ENCODE measurements at places on chromosomes 6 and 20. TPM values are rescaled to one million over a fixed set of nuclear protein-coding genes. Genes with fewer than 3 reads are reported as not detected.

The CYB5R4 gene
- polyA plus RNA-seq, result 35.6 TPM

DNA sequence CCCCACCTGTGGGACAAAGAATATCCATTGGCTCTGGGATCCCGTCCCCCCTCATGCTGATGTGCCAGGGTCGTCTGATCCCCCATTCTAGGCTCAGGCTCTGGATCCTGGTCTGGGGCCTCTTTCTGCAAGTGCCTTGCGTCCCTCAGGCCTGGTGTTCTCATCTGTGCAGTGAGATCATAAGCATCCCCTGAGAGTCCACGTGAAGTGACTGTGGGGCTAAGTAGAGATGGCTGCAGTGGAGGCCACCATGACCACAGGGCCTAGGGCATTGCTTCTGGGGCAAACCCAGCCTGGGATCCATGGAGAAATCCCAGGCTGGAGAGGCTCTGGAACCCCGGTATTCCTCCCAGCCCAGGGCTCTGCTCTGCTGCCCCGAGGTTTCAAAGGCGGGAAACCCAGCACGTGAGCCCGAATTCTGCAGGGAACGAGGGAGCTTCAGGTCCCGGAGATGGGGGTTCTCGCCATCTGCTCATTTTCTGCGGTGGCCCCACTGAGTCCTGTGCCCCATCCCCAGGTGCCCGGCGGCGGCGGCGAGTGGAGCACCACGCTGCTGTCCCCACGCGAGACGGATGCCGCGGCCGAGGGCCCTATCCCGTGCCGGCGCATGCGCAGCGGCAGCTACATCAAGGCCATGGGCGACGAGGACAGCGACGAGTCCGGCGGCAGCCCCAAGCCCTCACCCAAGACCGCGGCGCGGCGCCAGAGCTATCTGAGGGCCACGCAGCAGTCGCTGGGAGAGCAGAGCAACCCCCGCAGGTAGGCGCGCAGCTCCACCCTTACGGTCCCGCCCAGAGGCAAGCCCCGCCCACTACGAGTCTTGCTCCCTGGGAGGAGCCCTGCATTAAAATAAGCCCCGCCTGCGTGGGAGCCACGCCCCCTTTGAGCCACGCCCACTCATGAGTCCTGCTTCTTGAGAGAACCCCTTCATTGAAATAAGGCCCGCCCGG, 105.5 kb upstream of the MYL9 start:
- DNase-seq, result peak; percentile 82

- no peak for DNase-seq
Observed at GRCh38 chr6:125844989-125845388, 54.2 kb downstream of the NCOA7 start.

The GGT7 gene
- 12.4 TPM for polyA plus RNA-seq

DNA sequence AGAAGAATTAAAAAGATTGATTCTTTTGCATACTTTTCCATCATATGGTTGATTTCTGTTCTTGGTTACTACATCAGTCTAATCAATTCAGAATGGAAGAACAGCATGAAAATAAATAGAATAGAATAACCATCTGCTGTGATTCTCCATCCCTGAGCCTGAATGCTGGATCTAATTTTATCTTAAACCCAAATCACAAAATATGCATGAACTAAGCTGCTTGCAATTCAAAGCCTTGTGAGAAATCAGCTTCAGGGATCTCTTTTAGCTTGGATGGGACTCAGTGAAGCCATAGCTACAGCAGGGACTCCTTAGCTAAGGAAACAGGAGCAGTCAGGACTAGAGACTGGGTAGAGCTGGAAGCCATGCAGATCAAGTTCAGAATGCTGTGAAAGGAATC, 74.1 kb downstream of the TPBG start:
- no peak for DNase-seq

The PDE7B gene
- polyA plus RNA-seq, result 1.1 TPM

- no peak for DNase-seq
Observed at GRCh38 chr6:11785774-11786579, 7.4 kb upstream of the ADTRP start.

The CALHM5 gene
- polyA plus RNA-seq, result 0.23 TPM

GRCh38 chr6:43219119-43219518, 10.2 kb downstream of the DNPH1 start:
- DNase-seq, result no peak

The LY6G6C gene
- polyA plus RNA-seq, result 0.07 TPM

- DNase-seq, result no peak
Observed at GRCh38 chr6:143556529-143556928, 45.0 kb upstream of the FUCA2 start.

DNA sequence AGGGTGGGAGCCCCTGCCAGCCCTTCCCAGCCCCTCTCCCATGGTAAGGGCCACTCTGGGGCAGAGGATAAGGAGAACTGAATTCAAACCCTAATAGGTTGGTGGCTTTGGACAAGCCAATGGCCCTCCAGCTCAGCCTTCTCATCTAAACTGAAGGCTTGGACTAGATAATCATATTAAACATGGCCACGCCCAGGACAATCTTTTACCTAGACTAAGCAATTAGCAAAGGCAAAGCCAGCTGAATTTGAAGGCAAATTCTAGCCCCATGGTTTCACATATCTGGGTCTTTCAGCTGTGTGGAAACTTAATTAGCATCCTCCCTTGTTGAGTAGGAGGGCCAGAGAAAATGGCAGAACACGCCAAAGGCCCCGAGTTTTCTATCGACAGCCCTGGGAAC, 10.7 kb downstream of the SLC22A23 start:
- DNase-seq, result no peak

DNA sequence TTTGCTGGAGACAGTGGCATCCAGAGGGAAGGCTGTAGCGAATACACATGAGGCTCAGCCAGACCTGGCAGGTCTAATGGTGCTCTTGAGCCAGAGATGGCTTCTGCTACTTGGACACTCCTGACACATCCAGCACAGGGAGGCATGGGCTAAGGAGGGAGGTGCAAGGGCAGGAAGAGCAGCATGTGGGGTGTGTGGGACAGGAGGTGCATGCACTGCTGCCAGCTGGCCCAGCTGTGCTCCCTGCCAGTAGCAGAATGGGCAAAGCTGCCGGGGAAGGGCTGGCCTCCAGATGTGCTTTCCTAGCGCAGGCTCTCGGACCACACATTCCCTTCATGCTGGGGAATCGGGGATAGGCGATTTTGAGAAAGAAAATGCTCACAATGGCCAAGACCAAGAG, 309.2 kb downstream of the CDC5L start:
- no peak for DNase-seq

The BTNL2 gene
- polyA plus RNA-seq, result not detected

- DNase-seq, result no peak
Observed at GRCh38 chr6:221531-222349, 70.5 kb upstream of the DUSP22 start.

GRCh38 chr20:52035977-52036376, 155.6 kb downstream of the ZFP64 start:
- DNase-seq, result no peak

DNA sequence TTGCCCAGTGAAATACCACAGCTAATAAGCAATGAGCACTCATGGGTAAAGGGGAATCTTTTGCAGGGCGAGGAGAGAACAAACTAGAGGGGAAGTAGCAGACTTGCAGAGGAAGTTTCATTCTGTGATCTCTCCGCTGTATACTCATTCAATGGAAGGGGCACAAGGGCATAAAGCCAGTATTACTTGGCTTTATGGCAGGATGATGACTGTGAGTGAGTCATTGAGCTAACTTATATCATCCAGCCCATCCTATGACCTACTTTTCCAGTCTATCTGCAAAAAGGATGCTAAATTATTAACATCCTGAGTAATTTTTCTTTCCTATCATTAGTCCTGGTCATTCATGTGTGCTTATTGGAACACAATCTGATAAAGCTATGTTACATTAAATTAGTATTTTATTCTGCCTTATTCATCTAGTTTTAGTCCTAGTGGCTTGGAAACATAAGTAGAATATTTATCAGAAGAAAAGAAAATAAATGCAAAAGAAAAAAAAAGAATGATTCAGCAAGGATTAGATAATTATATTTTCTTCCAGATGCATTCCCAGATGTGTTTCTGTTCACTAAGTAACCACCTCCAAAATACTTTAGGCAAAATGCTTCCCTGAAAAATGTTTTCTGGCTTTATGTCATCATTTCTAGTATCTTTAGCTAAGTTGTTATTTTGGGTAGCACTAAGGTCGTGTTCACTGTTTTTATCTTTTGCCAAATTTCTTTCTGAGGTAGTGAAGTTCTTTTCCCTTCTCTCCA, 471.7 kb downstream of the CDKAL1 start:
- no peak for DNase-seq

DNA sequence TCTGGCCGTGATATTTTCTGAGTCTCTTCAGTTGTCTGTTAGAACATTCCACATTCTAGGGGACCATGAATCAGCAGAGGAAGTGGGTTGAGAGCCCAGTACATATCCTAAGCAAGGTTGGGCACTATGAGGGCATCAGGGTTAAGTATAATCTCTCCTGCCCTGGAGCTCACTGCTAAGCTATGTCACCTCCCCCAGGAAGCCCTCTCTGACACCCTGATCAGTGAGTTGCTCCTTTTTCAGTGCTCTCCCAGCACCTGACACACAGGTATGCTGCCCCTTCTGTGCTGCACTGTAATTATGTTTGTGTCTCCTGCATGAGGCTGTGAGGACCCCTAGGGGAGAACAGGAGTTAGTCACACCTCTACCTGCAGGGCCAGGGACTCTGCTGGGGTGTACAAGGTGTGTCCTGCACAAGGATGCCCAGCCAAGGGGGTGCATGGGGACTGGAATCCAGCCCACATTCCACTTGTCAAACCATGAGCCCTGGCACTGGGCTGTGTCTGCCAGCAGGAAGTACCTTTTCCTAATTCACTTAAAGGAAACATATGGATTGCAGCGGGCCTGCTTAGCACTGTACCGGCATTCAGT, 3.9 kb downstream of the RAB44 start:
- DNase-seq, result peak; percentile 49

DNA sequence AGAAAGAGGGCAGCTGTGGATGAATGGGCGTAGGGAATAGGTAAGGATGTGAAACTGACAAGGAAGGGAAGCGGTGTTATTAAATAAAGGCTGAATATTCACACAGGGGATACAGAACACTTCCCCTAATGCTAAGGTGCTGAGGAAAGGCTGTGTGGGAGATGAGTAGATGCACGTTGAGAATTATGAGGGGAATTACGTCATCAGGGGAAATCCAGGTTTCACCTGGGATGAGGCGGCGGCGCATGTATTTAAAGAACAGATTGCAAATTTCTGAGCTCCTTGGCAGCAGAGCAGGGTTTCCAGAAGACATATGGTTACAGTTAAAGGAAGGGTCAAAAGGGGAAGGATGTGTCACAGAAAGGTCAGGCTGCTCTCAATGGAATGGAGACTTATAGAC, 28.7 kb upstream of the EDN1 start:
- no peak for DNase-seq

The F13A1 gene
- polyA plus RNA-seq, result 37.0 TPM

DNA sequence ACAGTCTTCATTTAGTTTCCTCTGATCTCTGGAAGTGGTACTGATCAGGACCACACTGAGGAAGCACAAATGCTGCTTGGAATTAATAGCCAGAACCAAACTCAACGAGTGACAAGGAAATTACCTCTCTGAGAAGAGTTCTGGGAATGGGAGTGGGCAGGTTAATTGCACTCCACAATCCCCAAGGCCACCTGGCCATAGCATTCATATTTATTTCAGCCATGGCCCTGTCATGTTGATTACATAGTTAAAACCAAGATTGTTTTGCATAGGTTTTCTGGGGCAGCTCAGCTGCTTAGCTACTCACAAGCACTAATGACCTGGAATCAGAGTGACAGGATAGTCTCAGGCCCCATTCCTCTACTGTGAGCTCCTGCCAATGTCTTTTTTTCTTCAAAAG, 230.2 kb upstream of the RIMS1 start:
- DNase-seq, result no peak

- DNase-seq, result no peak
Observed at GRCh38 chr20:48189181-48189580, 403.9 kb upstream of the SULF2 start.

- peak; percentile 78 for DNase-seq
Observed at GRCh38 chr20:40279390-40279789, 409.6 kb downstream of the MAFB start.

DNA sequence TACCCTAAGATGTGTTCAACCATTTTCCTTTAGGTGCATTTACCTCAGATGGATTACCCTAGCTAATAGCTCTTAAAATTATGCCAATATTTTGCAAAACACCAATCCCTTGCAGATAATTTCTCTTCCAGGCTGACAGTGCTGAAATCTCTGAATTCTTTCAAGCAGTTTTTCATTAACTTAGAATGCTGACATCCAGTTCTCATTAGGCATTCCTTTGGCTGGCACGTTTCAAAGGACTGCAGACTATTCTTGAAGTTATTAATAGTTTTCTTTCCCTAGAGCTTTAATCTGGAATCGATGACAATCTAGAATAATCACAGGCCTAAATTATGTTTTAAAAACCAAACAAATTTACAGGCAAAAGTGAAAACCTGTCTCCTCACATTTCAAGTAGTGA, 68.3 kb downstream of the SMLR1 start:
- no peak for DNase-seq

- DNase-seq, result no peak
Observed at GRCh38 chr6:118134206-118134605, 227.1 kb downstream of the SLC35F1 start.

DNA sequence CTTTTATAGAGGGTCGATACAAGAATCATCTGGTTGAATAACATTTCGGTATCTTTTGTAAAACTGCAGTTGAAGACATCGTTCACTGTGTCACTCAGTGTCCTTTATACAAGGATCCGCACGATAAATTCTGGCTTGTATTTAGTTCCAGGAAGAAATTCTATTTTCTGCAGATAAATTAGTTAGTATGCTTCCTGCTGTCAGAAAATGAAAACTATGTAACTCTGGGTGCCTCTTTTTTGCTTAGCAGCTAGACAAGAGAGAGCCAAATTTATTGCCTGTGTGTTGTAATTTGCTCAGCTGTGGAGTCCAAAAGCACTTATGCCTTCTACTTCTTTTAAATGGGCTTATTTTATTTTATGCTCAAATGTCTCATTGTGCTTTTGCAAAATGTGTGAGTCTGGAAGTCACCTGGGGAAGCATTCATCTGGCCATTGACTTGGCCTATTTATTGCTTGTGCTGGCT, 56.5 kb upstream of the KCNK16 start:
- DNase-seq, result no peak

GRCh38 chr6:131910219-131910589, 41.0 kb downstream of the CCN2 start:
- DNase-seq, result no peak

The ETV7 gene
- polyA plus RNA-seq, result 11.6 TPM

- DNase-seq, result no peak
Observed at GRCh38 chr6:44309092-44309491, 4.1 kb downstream of the AARS2 start.

The TSBP1 gene
- not detected for polyA plus RNA-seq

Data from sigmoid colon (tissue), 7 donors.